Endothelial cell (in vitro differentiated cells): ENCODE measurements at places on chromosomes 5 and 9. TPM values are rescaled to one million over a fixed set of nuclear protein-coding genes. Genes with fewer than 3 reads are reported as not detected.

GRCh38 chr9:26296910-26297572 lies 595.6 kb downstream of the CAAP1 start:
- DNase-seq, result no peak

- DNase-seq, result no peak
Observed at GRCh38 chr5:153168241-153168640, 322.2 kb upstream of the GRIA1 start.

GRCh38 chr5:34022121-34022705 lies 14.4 kb upstream of the AMACR start:
- no peak for DNase-seq

- DNase-seq, result no peak
Observed at GRCh38 chr9:111992523-111992922, 95.9 kb downstream of the UGCG start.

- DNase-seq, result no peak
Observed at GRCh38 chr5:4093236-4093635, 497.6 kb downstream of the IRX1 start.

DNA sequence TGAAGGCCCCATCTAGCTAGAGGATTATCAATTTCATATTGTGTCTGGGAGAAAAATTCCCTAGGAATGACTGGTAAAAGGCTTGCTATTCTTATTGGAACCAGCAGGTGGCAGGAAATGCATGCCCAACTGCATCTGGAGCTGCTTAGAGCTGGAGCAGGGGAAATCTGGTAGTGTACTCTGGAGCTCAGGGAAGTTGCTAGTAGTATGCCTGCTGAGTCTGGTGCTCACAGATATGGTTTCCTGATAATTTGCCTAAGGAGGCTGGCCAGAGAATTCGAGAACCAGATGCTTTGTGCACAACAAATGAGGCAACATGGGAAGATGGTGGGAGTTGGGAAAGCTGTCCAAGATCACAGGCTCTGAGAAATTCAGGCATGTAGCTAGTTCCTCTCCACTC lies 53.7 kb downstream of the G3BP1 start:
- DNase-seq, result peak; percentile 65

- DNase-seq, result no peak
Observed at GRCh38 chr9:137647096-137647714, 28.4 kb downstream of the EHMT1 start.

DNA sequence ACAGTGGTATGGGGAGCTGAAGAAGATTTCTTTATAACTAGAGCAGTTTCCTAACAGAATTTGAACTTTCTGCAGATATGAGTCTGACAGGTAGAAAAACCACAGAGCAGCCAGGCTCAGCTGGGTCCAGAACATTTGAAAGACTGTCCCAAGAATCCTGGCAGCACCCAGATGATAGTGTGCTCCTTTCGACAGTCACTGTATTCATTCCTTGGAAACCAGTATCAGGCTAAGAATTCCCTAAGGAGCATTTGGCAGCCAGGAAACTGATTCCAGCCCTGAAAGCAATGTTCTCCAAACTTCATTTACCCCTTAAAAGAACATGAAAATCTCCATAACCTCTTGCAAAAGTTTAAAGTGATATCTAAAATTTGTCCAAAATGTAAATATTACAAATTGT lies 123.0 kb upstream of the MTAP start:
- no peak for DNase-seq

GRCh38 chr9:7668541-7668940 lies 131.0 kb downstream of the DMAC1 start:
- DNase-seq, result no peak

DNA sequence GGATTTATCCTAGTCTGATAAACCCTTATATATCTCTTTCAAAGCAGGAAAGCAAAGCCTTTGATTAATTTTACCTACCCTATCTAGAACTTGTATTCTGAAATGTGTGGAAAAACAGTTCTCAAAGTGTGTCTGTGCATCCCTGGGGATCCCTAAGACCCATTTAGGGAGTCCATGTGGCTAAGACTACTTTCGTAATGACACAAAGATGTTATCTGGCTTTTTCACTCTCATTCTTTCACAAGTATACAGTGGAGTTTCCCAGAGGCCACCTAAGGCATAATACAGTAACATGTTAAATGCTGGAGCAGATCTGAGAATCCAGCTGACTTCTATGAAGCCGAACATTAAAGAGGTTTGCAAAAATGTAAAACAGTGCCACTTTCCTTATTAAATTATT lies 54.3 kb upstream of the TNFSF15 start:
- no peak for DNase-seq

GRCh38 chr5:160285316-160285715 lies 27.0 kb downstream of the CCNJL start:
- no peak for DNase-seq

DNA sequence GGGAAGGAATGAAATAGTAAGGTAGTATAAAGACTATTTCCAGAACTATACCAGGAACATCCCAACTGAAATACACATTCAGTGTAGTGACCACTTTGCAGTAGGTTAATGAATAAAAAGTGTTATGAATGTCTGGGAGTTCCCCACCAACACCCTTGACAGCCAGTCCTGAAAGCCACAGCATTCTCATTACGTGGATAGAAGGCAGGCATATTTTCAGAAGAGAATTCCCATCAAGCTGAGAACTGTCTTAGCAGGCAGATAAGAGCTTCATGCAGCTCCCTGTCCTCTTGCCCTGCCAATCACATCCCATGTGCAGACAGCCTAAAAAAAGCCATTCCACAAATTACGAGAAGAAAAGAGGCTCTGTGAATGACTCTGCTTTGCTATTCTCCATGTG lies 695.0 kb downstream of the DTWD2 start:
- DNase-seq, result no peak

GRCh38 chr5:149325894-149326293 lies 19.4 kb upstream of the GRPEL2 start:
- DNase-seq, result no peak

GRCh38 chr5:88826646-88827585 lies 56.1 kb downstream of the MEF2C start:
- peak; percentile 50 for DNase-seq

- no peak for DNase-seq
Observed at GRCh38 chr9:119951591-119951990, 582.4 kb upstream of the BRINP1 start.

- DNase-seq, result peak; percentile 40
Observed at GRCh38 chr5:12023614-12024241, 119.5 kb upstream of the CTNND2 start.

DNA sequence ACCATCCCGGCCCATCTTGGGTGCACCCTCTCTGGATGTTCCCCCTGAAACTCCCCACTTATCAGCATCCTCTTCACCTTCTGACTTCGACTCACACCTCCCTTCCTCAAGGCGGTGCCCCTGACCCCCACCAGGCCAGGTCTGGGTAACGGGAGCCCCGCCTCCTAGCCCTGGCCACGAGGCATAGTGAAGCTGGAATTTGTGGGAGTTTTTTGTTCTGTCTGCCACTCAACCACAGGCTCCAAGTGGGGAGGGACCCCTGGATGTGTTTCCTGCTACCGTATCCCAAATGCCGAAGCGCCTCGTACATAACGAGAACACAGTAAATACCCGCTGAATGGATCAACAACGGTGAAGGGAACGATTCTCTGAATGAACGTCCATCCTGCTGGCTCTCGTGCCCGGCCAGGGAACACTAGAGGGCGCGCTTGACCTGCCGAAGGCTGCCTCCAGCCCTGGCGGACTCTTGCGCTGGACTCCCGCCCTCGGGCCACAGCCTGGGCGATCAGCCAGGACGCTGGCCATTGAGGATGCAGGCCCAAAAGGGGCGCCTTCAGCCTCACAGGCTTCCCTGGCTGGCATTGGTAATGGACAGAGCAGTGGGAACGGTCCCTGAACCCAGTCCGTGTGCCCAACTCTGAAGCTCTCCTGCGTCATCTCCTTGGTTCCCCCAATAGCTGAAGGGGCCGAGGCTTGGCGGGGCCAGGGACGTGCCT lies 47.3 kb upstream of the PHYKPL start:
- DNase-seq, result peak; percentile 95

GRCh38 chr9:7879551-7880245 lies 80.1 kb upstream of the DMAC1 start:
- DNase-seq, result no peak

- no peak for DNase-seq
Observed at GRCh38 chr5:142499591-142500226, 174.9 kb upstream of the SPRY4 start.

DNA sequence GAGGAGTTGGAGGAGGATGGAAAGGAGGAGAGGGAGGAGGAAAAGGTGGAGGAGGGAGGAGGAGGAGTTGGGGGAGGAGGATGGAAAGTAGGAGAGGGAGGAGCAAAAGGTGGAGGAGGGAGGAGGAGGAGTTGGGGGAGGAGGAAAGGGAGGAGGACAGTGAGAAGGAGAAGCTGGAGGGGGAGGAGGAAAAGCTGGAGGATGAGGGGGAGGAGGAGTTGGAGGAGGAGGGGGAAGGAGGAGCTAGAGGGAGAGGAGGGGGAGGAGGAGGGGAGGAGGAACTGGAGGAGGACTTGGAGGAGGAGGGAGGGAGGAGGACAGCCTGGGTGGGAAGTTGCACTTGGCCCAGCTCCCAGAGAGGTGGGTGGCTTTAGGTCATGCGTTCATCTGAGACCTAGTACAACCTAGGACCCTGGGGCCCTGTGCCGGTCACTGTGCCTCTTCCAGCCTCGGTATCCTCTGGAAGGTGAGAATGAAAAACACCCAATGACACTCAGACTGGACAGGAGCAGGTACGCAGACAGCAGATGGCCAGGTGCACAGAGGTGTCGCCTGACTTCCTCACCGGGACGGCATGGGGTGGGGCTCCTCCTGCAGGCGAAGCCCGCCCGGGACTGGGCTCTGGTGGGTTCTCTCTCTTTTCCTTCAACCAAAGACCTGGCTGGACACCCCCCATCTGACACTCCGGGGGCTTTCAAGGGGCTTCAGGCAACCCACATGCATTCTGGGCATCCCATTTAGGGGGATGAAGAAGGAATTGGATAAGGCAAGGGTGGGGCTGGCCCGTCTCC lies 12.2 kb upstream of the SLC2A6 start:
- DNase-seq, result no peak

DNA sequence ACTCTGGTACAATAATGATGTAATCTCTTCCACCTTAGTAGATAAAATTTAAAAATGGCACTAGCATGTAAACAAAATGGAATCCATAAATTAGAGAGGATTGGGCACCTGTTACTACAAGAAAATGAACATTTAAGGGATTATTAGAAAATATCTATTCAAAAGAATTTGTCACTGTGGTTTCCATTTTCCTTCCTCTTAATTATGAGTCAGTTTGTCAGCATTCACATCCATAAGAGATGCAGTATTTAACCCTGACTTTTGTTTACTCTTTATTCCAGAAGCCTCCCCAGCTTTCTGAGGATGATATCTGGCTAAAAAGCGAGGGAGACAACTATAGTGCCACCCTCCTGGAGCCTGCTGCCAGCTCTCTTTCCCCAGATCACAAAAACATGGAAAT lies 72.1 kb downstream of the C9orf152 start:
- DNase-seq, result no peak

GRCh38 chr5:94192658-94193391 lies 425.6 kb downstream of the KIAA0825 start:
- DNase-seq, result no peak

DNA sequence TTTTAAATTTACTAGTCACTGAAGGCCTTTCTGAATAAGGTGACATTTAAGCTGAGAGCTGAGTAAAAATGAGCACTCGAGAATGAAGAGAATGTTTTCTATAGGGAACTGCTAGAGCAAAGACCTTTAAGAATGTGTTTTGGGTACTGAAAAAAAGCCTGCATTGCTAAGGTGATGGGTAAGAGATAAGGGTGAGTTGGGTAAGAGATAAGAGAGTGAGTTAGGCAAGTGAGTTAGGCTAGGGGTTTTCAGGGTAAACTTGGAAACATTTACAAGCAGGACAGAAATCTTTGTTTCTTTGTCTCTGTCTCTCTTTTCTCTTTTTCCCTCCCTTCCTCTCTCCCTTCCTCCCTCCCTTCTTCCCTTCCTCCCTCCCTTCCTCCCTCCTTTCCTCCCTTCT lies 5.6 kb downstream of the RAD23B start:
- no peak for DNase-seq

DNA sequence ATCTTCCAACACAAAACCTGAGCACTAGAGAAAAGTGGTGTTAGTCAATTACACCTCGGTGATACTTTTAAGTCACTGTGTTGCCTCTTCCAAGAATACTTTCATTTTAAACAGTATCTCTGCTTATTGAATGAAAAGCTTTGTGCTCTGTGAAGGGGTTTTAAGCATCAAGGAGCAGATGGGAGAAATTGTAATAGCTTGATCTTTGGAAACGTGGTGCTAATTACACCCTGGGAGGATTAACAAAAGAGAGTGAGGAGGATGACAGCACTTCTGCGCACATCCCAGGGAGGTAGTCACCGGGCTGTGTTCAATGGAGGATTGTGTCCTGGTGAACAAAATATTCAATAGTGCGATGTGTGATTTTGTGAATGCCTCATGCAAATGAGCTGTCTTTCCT lies 477.4 kb upstream of the ADAMTS16 start:
- no peak for DNase-seq

- no peak for DNase-seq
Observed at GRCh38 chr5:163409384-163409783, 28.0 kb upstream of the CCNG1 start.

DNA sequence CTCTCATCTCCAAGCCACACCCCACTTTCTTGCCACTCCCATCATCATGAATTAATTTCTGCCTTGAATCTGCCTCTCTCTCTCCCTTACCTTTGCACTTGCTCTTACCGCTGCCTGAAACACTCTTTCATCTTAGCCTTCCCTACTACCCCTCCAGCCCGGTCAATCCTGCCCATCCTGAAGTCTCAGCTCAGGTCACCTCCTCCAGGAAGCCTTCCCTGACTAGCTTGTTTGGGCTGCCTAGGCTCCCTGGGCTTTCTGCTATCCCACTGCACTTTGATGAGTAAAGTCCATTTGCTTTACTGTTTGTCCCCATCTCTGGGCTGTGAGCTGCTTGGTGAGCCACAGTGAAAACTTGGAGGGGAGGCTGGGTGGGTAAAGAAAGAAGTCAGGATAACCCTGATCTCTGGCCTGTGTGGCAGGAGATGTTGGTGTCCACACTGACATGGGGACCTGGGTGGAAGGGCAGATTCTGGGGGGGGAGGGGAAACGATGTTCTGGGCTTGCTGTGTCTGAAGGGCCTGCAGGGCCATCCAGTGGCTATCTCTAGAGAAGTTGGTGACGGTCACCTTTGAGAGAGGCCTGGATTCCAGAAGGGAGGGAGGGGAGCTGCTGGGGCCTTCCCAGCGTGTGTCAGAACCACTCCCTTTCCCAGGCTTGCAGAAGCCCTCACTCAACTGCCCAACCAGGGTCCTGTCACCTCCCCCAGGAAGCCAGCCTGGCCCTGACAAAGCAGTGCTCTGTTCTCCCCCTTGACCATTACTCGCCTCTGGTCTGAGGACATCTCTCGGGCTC lies 75.0 kb upstream of the DAB2IP start:
- DNase-seq, result no peak

Gene PCDHGA12
- 3.8 TPM for total RNA-seq

Gene NDUFA8
- 45.2 TPM for total RNA-seq

Gene PCDH12
- total RNA-seq, result 64.0 TPM

Gene IL12B
- total RNA-seq, result not detected

Gene MAP3K1
- 27.5 TPM for total RNA-seq

Gene PKD2L2
- not detected for total RNA-seq

Gene SLC35A4
- 91.2 TPM for total RNA-seq

Gene PTCH1
- total RNA-seq, result 24.1 TPM

Gene PFN3
- not detected for total RNA-seq

Gene CD14
- total RNA-seq, result not detected

Gene SGCD
- total RNA-seq, result 1.2 TPM

Gene SLCO6A1
- total RNA-seq, result 0.51 TPM

Gene SCGB3A2
- 1.4 TPM for total RNA-seq

Gene ENHO
- total RNA-seq, result 4.1 TPM

Gene LCN15
- total RNA-seq, result 0.49 TPM

Gene IL13
- not detected for total RNA-seq

Gene EGR1
- 2.1 TPM for total RNA-seq

Gene PCDHAC2
- 5.2 TPM for total RNA-seq

Gene SLC36A3
- total RNA-seq, result not detected

Gene CCNI2
- total RNA-seq, result not detected

Gene SLC6A3
- 0.10 TPM for total RNA-seq
